ENCODE measurements at places on chromosomes 7 and 10.

DNA sequence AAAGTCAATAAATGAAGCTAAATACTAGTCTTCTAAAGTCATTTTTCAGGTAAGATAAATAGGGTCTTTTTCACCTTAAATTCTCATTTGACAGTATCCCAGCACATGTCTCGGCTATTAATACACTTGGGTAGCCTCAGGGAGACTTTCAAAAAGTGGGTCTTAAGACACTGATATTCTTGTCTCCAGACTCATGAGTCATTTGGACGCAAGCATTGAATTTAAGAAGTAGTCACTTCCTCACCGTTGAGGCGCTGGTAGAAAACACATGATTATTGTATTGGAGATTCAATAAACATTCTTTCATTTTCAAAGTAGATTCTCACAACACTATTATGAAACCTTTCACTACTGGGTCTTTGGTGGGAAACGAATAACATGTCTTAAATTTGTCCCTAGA is 108.9 kb upstream of the SP8 start:
- no peak for DNase-seq

- DNase-seq, result no peak
Measured at GRCh38 chr10:107071301-107071700, 93.2 kb downstream of the SORCS1 start.

DNA sequence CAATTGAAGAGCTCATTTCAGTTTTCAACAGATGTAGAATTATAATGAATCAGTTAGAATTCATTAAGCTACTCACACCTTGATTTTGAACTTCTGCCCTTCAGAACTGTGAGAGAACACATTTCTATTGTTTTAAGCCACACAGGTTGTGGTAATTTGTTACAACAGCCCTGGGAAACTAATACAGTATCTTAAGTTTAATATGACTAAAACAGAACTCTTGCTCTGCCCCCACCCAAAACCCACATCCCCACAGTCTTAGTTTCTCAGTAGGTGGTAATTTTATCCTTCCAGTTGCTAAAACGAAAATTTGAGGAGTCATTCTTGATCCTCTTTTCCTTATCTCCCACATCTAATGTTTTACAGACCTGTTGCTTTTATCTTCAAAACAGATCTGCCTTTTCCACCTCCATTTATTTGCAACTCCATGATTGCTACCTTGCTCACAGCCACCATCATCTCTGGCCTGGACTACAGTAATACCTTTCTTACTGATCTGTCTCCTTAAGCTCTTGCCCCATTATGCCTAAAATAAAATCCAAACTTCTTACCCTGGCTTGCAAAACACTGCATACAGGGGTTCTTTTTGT is 72.8 kb upstream of the NXPH1 start:
- DNase-seq, result no peak

DNA sequence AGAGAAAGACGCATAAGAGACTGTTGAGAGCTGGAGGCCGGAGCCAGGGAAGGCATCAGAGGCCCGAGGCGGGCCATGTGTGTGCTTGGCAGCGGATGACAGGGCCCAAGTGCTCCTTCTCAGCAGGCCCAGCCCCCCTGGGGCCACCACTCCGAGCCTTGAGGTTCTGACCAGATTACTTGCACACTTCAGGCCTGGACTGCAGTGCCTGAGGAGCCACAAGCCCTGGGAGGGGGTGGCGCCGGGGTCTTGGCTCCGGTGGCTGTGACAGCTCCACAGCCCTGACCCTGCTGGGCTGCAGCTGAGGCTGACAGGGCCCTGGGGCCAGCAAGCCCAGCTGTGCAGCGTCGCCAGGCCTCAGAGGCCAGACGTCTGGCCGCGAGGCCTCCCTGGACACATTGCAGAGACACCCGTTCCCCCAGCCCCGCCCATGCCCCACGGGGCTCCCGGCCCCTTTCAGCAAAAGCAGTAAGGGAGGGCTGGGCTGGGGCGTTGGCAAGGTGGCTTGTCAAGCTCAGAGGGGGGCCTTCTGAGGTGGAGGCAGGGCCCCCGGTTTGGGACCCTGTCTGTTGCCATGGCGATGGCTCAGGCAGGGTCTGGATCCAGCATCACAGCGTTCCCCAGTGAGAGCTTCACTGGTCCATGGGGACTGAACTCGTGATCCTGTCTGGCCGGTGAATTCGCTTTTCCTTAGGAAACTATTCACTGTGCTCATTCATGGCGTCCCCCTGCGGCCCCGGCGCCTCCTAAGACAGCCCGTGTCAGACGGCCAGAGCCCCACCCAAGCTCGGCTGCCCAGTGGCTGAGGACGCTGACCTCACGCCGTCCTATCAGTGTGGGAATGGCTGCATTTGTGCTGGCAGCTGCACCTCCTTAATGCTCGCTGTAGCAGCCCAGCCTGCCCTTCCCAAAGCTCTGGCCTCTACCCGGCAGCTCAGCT is 5.7 kb downstream of the ELN start:
- DNase-seq, result no peak

DNA sequence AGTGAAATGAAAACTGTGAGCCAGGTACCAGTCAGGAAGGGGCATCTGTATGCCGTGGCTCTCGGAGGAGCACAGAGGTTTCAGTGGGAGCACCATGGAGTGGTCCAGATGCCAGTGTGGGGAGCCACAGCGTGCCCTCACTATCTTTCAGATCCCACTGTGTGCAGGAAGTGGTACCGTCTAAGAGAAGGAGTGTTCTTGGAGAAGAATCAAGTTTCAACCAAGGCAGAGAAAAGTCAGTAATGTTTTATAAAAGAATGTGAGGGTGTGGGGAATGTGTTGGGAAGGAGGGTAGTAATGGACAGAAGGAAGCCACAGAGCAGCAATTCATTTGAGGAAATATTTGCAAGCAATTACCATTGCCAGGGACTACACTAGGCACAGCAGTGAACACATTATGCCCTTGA is 35.6 kb downstream of the PRKAR2B start:
- no peak for DNase-seq

GRCh38 chr7:128868624-128869137 is 6.0 kb downstream of the ATP6V1F start:
- DNase-seq, result no peak

GRCh38 chr10:72385724-72386123 is 31.0 kb upstream of the DNAJB12 start:
- no peak for DNase-seq

DNA sequence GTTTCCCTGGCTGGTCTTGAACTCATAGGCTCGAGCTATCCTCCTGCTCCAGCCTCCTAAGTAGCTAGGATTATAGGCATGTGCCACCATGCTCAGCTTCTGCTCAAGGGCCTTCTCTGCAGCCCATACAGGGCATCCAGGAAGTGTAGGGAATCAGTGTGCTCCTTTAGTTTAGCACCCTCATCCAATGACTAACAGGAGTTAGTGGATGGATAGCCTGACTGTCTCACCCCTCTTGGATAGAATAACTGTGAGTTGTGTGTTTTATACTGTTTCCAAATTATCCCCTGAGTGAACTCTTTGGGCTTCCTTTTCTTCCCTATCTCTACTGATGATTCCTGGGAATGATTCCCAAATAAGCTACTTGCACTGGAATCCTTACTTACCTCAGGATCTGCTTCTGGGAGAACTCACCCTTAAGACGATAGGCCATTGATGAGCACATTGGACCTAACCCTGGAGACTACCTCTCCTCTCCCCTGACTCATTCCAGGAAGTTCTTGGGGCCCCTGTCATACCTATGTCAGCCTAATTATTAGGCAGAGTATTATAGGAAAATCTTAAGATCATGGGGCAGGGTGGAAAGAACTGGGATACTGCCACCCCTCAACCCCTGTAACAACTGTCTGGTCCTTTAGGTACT is 18.5 kb downstream of the STRIP2 start:
- DNase-seq, result no peak

- DNase-seq, result no peak
Measured at GRCh38 chr10:127221281-127221680, 24.9 kb upstream of the INSYN2A start.

DNA sequence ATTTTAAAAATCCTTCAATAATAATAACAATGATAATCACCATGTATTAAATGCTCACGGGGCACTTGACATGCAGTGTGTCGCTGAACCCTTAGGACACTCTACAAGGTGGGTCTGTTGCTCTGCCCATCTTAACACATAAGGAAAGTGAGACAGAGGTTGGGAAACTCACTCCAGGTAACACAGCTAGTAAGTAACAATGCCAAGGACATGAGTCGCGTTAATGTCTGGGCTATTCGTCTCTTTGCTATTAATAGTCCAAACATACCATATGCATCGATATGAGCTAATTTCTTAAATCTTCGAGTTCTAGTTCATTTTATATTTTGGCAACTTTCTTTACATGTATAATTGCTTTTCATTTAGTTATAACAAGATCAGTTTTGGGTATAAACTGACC is 79.5 kb downstream of the BEND7 start:
- DNase-seq, result no peak

DNA sequence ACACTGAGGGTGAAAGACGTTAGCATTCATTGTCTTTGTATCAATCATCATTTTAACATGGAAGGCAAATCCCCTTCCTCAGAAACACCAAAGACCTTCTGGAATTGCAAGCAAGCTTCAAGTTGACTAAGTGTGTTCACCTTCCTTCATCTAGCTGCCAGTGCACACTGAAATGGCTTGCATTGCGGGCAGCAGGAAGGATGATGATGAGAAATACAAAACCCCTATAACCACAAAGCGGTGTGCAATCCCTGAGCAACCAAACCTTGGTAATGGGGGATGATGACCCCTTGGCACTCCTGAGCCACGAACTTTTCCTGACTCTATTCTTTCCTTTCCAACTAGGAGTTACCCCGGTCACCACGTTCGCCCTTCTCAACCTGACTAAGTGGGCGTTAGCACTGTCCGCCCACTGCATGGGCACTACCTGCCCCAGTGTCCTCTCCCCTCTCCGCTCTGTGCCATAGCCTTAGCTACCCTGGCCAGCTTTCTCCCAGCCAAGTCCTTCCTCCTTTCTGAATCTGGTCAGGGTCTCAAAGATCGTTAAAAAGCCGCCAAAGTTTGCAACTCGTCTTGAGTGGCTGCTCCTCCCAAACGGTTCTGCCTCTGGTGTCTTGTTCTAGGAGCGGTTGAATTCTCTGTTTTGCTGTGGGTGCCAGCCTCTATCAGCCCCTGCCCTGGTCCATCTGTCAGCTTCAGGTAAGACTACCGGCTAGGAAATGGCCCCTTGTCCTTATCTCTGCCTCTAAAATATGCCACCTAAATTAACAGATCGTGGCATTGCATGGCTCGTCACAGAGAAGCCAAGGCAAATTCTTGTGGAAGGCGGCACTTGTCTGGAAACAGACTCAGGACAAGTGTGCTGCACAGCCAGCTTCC is 586 bp upstream of the AOC1 start:
- no peak for DNase-seq

DNA sequence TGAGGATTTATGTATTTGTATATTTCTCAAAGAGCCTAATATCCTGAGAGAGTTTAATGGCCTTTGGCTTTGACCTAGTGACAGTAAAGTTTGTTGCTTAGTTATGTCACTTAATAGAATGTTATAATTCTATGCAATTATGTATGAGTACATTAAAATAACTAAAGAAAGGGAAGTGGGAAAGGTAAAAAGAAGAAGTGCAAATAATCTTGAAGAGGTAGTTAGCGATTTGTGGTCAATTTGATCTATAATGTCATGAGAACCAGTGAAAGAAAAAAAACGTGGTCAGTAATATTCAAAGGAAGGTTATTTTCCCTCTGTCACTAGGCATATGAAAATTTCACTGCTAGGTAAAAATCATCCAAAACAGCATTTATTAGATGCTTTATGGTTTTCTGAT is 143.4 kb upstream of the LSM8 start:
- no peak for DNase-seq

GRCh38 chr7:129780974-129781927 is 169.7 kb downstream of the NRF1 start:
- DNase-seq, result no peak

GRCh38 chr7:73983437-73984164 is 44.4 kb upstream of the ELN start:
- no peak for DNase-seq

GRCh38 chr7:136069840-136070529 is 92.8 kb upstream of the MTPN start:
- DNase-seq, result no peak

DNA sequence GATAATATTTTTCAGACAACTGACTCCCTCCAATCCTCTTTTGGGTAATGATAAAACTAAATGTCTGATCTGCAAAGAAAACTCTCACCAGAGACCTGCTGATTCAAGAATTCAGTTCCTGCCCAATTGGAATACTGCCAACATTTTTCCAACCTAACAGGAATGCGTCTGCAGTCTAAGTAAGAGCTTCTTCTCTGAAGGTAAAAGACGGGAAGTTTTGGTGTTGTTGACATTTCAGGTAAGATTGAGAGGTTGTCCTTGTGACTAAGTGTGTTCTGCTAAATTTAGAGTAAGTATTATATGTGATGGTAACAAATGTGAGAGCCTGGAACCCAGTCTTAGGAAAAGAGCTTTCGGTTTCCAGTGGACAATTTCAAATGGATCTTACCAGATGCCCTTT is 17.6 kb downstream of the IFIT5 start:
- DNase-seq, result no peak

DNA sequence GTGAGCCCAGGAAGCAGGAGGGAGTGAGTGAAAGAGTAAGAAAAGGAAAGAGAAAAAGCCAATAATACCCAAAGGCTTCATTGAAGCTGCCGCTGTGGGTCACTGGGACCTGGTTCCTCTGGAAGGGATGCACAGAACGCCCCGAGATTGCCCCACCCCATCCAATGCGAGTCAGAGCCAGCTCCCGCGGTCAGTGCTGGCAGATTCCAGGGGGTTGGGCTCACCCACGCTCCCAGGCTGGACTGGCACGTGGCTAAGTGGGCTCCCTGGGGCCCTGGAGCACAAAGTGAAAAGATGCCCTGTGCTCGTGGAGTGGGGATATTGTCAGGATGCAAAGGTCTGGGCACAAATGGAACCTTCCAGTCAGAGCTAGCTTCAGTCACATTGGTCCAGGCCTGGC is 117.0 kb downstream of the OAT start:
- DNase-seq, result no peak

GRCh38 chr10:117537904-117538524 is 4.5 kb upstream of the EMX2 start:
- DNase-seq, result no peak

- DNase-seq, result no peak
Measured at GRCh38 chr7:117751775-117752174, 121.5 kb downstream of the CTTNBP2 start.

DNA sequence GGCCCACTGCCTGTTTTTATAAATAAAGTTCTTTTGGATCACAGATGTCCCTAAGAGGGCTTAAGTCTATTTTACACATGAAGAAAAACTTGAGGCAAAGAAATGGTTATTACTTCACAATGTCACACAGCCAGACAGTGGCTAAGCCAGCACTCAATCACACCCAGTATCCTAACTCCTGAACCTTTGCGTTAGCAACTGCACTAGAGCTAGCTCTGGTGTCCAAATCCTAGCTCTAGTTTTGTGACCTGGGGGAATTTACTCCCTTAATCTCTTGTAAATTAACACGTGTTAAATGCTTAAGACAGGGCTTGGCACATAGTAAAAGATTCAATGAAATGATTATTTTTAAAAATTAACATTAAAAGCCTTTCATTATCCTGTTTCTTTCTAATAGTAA is 49.0 kb upstream of the TPK1 start:
- DNase-seq, result no peak

All from nucleus accumbens (tissue), 56 donors.